ENCODE measurements at places on chromosomes 5 and 9.

DNA sequence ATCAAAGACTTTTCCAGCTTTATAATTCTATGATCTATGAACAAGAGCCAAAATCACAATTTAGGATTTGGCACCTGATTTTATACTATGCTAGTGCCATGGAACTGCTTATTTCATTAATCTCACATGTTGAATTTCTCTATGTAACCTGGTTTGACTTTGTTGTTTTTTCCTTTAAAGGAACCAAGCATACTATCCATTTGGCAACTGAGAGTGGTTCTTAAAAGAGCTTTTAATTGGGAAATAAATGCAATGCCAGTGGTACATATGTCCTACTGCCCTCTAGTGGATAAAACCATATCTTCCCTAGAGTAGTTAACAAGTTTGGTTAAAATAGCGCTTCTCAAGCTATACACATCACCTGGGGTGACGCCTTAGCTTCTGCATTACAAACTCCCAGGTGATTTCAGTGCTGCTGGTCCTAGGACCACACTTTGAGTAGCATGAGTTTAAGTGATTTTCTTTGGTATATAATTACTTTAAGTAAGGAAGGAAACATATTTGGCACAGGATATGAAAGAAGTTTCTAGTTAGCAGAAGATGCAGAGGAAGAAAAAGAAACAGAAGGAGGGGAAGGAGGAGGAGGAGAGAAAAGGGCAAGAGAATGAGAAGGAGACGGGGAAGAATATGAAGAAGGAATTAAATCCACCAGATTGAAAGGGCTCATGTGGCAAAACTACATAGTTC is 56.8 kb downstream of the FGF10 start:
- DNase-seq: no peak

- no peak for DNase-seq
These were observed 555.2 kb downstream of the ACTL7B start for GRCh38 chr9:108300306-108301287.

- DNase-seq: no peak
These were observed 552.0 kb upstream of the CLINT1 start for GRCh38 chr5:158410976-158411375.

DNA sequence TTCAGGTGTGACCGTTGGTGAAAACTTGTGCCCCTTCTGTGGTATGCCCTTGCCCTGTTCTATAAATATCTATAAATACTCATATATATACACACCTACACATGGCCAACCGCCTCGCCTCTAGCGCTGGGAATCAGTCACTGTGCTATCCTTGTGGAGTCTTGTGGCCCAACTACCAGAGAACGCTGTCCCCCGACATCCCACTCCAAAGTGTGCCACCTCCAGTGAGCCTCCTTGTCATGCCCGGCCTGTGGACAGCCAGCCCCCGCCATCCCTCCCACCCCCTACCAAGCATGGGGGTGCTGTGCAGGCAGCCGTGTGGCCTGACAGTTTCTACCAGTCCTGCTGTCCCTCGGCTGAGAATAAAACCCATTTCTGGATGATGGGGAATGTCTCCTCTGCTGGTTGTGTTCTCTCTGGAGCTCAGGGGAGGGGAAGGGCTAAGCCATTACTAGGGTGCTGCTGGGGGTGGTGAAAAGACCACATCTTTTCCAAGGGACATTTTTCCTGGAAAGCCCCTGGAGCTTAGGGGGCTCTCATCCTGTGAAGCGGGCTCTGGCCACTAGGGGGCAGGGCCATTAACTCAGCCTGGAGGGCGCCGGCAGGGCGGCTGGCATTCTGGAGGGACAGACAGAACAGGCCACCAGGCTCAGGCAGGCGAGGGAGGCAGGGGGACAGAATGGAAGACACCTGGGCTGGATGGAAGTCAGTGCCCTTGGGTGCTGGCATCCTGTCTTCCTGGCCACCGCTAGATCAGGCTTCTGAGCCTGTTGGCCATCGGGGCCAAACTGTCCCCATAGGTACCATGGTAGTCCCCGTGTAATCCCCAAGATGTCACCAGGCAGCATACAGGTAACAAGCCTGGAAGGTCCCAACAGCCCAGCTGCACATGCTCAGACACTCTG is 20.7 kb downstream of the GOLGA2 start:
- no peak for DNase-seq

DNA sequence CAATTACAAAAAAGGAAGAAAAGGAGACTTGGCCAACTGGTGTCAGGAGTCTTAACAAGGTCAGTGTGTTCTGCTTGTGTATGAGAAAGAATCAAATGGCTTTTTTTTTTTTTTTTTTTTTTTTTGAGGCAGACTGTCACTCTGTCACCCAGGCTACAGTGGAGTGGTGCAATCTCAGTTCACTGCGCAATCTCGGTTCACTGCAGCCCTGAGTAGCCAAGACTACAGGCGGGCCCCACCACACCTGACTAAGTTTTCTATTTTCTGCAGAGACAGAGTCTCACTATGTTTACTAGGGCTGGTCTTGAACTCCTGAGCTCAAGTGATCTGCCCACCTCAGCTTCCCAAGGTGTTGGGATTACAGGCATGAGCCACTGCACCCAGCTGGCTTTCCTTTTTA is 3.1 kb upstream of the IL7R start:
- no peak for DNase-seq

DNA sequence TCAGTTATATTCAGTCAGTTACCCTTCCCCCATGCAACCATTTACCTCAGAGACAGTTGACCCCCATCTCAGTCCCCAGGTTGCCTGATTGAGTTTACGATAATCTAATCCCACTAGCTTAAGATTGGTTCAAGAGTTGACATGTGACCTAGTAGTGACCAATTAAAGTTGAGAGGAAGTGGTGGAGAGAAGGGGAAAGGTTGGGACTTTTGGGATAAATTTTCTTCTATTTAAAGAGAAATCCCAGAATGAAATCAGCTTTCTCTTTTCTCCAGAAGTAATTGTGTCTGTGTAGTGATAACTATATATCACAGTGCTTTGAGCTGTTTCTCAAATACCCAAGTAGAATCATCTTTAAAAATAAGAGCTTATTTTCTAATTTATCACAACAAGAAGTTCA is 396.7 kb upstream of the CLINT1 start:
- DNase-seq: no peak

- DNase-seq: no peak
These were observed 1.2 kb downstream of the SURF4 start for GRCh38 chr9:133374612-133375115.

- no peak for DNase-seq
These were observed 47.7 kb upstream of the RNF130 start for GRCh38 chr5:180119031-180119902.

- no peak for DNase-seq
These were observed 73.2 kb upstream of the RARS1 start for GRCh38 chr5:168413062-168413461.

- DNase-seq: no peak
These were observed 45.7 kb downstream of the CXXC5 start for GRCh38 chr5:139693676-139694364.

- no peak for DNase-seq
These were observed 406.8 kb downstream of the BRINP1 start for GRCh38 chr9:118962426-118962825.

DNA sequence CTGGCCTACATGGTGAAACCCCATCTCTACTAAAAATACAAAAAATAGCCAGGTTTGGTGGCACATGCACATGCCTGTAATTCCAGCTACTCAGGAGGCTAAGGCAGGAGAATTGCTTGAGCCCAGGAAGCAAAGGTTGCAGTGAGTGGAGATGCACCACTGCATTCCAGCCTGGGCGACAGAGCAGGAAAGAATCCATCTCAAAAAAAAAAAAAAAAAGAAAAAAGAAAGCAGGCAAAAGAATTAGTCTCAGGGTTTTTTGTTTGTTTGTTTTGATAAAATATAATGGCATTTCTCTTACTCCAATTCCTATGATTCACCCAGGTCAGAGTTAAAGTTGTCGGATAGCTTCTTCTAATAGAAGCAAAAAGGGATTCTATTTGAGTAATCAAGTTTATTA is 67.0 kb upstream of the ATG10 start:
- DNase-seq: no peak

DNA sequence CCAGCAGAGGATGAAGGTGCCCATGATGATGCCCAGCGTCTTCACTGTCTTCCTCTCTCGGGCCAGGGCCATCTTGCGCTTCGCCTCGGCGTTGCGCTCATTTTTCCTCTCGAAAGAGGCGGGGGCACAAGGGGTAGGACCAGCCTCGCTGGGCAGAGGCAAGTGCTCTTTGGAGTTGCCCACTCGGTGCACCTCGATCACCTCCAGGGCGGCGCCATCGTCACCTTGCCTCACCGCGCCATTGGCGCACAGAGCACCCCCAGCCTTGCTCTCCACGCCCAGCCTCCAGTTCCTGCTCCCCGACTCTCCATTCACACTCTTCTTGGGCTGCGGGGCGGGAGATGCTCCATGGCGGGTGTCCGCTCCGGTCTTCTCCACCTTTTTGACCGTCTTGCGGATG is 1.6 kb downstream of the HTR1A start:
- DNase-seq: no peak

- DNase-seq: no peak
These were observed 26.9 kb downstream of the GOLPH3 start for GRCh38 chr5:32147236-32147635.

DNA sequence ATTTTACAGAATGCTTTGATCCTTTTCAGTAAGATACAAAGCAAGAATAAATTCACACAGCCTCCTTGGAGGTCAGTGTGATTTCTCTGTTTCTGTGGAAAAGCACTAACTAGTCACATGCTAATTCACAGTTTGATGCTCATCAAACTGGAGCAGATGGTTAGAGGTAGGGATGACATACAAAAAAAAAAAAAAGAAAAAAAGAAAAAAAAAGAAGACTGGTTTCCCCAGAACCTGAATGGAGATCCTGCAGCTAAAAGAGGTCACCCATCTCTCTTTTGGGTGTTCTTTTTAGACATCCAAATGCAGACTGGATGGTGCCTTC is 123.7 kb upstream of the ANKRD55 start:
- no peak for DNase-seq

DNA sequence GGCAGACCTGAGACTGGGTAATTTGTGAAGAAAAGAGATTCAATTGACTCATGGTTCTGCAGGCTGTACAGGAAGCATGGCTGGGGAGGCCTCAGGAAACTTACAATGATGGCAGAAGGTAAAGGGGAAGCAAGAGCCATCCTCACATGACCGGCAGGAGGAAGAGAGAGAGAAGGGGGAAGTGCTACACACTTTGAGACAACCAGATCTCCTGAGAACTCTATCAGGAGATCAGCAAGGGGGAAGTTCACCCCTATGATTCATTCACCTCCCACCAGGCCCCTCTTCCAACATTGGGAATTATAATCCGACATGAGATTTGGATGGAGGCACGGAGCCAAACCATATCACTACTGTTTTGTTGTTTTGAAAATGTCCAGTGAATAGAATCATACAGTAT is 110.2 kb downstream of the DAPK1 start:
- no peak for DNase-seq

DNA sequence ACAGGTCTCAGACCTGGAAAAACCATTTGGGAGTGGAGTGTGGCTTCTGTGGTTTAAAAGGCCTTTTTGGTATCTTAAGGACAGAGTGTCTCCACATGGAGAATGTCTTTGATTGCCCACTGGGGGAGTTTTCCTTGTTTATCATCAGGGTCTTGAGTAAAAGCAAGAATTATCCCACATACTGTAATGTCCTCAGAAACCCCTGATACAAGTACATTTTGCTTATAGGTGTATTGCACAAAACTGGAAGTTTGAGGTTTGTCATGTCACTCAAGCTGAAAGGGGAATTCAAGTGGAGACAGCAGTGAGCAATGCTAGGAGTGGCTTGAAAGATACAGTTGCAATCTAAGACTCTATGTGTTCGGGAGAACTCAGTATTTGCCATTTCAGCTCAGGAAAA is 62.7 kb upstream of the GRAMD2B start:
- DNase-seq: no peak

DNA sequence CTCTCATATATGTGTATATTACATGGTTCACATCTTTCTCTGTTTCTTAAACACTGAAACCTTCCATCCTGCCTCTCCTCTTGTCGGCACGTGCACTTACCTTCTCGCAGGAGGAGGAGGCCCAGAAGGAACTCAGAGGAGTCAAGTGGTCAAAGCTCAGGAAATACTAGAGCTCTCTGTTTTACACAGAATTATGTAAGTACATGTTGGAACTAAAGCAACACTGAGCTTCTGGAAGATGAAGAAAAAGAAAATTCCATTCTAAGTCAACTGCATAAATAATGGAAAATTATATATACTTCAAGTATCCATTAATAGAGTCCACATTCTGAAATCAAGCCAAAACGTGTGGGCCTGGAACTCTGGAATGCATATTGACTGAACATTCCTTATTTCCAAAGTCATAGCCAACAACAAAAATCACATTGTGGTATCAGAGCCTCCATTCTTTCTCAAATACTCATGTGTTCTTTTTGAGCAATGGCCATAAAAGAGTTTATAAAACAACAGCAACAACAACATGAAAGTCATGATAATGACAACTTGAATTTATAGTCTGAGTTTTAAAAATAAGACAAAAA is 121.5 kb upstream of the RAI14 start:
- no peak for DNase-seq

DNA sequence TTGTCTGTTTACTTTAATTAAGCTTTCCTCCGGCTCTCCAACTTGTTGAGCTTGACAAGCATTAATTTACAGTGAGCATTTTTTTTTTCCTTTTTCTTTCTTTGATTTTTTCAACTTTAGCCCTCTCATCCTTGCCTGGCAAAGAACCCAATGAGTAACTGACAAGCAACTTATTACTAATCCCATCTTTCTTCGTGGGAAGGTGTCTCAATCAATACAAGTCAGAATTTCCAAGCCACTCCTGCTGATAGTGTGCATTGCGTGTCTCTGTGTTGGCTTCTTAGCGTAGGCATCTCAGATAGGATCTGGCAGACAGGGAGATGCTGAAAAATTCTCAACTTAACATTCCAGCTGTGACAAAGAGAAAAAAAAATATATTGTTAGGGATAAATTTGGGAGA is 527.7 kb upstream of the WWC1 start:
- DNase-seq: no peak

GRCh38 chr9:124254261-124254682 is 3.5 kb upstream of the NEK6 start:
- no peak for DNase-seq

DNA sequence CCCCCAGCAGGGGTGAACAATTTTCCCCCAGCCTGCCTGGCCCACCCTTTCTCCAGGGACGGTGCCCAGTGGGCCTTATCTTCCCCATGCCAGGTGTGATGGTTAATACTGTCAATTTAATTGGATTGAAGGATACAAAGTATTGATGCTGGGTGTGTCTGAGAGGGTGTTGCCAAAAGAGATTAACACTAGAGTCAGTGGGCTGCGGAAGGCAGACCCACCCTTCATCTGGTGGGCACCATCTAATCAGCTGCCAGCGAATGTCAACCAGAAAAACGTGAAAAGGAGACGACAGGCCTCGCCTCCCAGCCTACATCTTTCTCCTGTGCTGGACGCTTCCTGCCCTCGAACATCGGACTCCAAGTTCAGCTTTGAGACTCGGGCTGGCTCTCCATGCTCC is 5.6 kb upstream of the FUT7 start:
- DNase-seq: no peak

DNA sequence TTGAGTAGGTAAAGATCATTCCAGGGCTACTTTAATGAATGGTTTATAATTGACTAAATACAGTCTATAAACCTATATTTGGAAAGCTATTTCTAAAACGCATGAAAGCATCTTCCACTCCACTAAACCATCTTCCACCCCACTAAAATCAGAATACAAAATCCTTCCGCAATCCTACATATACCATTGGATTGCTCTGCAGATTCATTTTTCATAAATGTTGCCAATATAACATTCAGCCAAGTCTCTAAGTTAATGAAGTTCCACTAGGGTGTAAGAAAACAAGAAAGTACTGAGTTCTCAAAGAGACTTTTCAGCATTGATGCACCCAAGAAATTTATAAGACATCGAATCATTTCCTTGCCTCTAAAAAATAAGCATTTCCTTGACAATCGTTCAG is 4.7 kb downstream of the SLC24A2 start:
- DNase-seq: no peak

- DNase-seq: no peak
These were observed 242.2 kb downstream of the SYK start for GRCh38 chr9:91043811-91044175.

Measured in right renal cortex interstitium (tissue), 3 donors.